Central memory CD4-positive, alpha-beta T cell (primary cell): ENCODE measurements at places on chromosomes 16 and 17.

- peak; percentile 22 for DNase-seq
Observed at GRCh38 chr16:397736-398332, 835 bp downstream of the NME4 start.

DNA sequence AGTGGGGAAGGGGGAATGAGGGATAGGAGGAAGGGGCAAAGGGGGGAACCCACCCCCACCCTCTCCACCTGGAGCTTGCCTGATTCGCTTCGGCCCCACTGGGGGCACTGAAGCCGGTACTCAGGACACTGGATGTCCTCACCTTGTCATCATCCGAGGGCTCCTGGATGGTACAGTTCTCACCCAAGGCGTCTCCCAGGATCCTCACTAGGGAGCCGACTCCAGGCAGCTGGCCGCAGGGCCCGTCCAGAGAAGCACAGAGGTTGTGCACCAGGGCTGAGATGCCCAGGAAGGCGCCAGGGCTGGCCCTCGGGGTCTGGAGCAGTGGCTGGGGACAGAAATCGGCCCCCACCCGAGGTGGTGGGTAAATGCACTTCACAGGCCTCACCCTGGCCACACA is 92.3 kb downstream of the LITAF start:
- no peak for DNase-seq

DNA sequence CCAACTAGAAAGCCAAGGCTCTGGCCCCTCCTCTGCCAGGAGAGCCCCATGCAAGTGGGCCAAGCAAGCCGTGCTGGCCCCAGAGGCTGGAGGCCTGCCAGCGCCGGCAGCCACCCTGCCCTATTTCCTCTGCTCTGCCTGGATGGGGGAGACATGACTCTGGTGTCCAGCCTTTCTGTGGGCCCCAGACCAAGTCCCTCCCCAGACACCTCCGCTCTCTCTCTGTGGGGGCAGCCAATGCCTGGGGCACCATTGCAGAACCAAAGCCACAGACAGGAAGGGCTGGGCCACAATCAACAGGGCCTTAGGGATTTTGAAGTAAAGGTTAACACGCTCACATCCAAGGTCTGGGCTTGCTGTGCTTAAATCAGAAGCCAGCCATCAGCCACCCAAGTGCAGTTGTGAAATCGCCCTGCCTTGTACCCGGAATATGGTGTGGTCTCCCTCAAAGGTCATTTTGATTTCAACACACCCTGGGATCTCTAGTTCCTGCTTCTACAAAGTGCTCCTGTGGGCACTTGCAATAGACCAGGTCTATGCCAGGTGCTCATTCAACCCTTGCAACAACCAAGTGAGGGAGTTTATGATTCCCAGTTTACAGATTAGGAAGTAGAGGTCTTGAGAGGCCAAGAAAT is 63.5 kb upstream of the TEX2 start:
- no peak for DNase-seq

DNA sequence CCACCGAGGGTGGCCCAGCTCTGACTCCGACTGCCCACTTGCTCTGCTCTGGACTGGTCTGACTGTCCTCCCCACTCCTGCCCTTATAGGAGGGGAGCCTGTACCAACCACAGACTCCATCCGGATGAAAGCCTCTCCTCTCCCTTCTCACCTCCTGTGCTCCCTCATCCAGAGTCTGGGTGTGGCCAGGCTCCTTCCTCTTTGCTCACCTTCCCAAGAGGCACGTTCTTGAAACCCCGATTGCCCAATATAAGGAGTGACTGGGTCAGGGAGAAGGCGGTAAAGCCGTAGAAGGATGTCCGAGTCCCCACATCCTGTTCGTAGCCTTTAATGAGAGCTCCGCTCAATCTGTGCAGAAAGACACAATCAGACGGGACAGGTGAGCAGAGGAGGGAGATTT is 17.1 kb downstream of the ST6GALNAC1 start:
- DNase-seq = no peak

GRCh38 chr17:39772415-39772814 is 34.7 kb downstream of the GRB7 start:
- DNase-seq = no peak

GRCh38 chr17:1553354-1554266 is 9.0 kb downstream of the PITPNA start:
- no peak for DNase-seq

DNA sequence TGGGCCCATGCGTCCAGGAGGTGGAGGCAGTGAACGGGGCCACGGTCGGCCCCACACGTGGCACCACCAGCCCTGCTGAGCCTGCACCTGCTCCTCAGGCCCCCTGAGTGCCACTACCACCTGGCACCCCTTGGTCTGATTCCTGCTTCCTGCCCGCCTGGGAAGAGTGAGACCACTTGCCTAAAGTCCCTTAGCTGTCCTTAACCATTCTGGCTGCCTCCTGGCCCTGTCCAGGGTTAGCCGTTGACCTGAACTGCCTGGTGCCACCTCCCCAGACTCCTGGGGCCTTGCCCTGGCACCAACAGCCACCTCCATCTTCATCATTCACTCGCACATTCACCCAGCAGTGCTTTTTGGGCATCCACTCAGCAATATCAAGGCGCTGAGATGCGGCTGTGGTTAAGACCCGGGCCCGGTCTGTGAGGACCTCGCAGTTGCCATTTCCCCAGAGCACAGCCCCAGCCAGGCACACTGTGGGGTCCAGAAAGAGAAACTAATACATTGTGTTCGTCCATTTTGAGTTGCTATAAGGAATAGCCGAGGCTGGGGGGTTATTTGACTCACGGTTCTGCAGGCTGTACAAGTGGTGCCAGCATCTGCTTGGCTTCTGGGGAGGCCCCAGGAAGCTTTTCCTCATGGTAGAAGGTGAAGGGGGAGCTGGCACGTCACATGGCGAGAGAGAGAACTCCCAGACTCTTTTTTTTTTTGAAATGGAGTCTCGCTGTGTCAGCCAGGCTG is 318.4 kb downstream of the SEC14L1 start:
- no peak for DNase-seq

GRCh38 chr16:50505714-50506542 is 42.3 kb upstream of the NKD1 start:
- DNase-seq = no peak

DNA sequence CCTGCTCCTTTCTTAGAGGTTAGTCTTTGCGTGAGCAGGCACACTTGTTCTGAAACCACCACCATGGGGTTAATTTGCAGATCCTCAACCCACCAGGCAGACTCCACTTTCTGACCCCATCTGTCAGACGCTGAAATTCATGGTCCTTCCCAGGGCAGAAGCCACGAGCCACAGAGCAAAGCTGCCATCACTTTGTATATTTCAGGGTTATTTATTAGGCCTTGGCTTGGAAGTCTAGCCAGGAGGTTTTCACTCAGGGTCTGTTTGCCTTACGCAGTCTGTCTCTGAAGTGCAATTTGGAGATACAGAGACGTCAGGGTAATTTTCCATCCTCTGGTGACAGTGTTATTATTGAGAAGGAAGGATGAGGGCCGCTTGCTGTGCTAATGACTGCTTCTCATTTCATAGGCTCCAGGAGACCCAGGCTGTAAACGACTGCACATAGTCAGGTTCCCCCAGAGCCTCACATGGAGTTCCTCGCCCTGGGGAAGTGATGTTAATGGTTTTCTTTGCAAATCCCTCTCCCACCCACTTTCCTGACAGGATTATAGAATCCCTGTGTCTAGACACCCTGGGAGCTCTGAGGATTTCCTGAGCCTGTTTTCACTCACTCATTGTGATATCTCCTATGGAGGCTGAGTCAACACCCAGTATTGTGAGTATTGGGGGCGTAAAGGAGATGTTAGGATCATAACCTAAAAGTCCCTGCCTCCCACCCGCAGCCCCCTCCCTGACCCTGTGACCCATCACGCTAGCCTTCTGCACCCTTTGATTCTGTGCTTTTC is 269.0 kb downstream of the ABCC12 start:
- no peak for DNase-seq

- no peak for DNase-seq
Observed at GRCh38 chr17:4764595-4764994, 7.1 kb upstream of the TM4SF5 start.

DNA sequence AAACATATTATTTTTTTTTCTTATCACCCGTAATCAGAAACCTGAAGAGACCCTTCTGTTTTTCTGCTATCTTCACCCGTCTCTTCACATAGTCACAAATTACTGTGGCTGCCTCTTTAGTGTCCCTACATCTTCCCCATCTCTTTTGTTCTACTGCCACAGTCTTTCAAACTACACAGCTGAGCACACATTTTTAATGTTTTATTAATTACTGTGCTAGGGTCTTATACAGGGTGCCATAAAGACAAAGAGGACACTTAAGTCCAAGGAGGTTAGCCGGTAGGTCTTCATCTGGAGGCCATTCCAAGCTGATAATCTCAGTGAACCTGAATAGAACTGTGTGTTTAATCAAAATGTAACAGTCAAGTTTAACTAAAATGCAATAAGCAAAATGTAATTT is 20.7 kb downstream of the CNTNAP4 start:
- DNase-seq = no peak

GRCh38 chr17:76382803-76383545 is 1.4 kb upstream of the SPHK1 start:
- DNase-seq = peak; percentile 49

GRCh38 chr17:77492446-77493237 is 351.9 kb downstream of the SEC14L1 start:
- DNase-seq = no peak

- DNase-seq = peak; percentile 24
Observed at GRCh38 chr17:75822119-75822799, 21.9 kb downstream of the UNC13D start.

DNA sequence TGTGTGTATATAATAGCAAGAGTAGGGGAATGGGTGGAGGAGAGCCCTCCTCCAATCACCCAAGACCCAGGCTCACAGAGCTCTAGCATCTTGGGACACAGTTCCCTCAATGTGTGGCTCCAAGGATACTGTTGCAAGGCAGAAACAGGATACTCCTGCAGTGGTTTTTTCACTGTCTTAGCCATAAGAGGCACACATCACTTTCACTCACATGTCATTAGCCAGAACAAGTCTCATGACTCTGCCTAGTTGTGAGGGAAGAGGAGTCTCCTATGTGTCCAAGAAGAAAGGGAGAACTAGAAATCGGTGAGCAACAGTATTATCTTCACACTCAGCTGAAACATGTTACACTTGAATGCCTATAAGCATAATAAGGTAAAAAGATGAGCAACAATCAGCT is 11.1 kb upstream of the NUDT7 start:
- DNase-seq = no peak

DNA sequence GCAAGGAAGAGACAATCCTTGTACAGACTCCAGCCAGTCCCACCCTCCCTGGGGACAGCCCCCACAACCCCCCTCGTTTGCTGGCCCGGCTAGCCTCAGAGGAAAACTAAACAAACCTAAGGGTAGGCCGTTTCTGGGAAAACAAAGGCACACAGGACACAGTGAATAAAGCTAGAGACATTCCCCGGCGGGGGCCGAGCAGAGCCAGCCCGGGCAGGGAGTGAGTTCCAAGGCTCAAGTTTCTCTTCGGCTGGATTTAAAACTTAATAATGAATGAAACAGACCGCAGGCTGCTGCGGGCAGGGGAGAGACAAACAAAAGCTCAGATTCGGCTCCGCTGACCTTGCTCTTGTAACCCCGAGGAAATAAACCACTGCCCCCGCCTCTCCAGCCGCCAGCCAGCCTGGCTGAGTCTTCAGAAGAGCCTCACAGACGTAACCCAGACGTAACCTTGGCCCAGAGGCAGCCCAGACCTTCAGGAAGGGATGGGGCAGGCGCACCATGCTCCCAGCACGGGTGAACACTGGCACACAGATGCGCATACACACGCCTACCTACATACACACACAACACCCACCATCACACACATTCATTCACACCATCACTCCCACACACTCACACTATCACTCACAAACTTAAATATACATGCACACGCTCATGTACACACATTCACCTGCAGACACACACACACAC is 216.0 kb downstream of the ZNF423 start:
- DNase-seq = no peak

- DNase-seq = peak; percentile 86
Observed at GRCh38 chr17:66673668-66674276, 161.1 kb upstream of the CACNG5 start.

DNA sequence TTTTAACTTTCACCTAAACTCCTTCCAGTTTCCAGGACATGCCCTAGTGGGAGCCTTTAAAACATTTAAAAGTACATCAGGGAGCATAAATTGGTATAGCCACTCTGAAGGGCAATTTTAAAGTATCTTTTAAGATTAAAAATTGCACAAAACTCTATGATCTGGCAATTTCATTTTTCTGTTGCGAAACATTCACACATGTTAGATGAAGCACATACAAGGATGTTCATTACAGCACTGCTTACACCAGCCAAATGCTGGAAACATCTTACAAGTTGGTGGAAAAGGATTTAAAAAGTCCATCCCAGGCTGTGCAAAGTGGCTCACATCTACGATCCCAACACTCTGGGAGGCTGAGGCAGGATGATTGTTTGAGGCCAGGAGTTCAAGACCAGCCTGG is 26.4 kb upstream of the LONP2 start:
- DNase-seq = no peak

DNA sequence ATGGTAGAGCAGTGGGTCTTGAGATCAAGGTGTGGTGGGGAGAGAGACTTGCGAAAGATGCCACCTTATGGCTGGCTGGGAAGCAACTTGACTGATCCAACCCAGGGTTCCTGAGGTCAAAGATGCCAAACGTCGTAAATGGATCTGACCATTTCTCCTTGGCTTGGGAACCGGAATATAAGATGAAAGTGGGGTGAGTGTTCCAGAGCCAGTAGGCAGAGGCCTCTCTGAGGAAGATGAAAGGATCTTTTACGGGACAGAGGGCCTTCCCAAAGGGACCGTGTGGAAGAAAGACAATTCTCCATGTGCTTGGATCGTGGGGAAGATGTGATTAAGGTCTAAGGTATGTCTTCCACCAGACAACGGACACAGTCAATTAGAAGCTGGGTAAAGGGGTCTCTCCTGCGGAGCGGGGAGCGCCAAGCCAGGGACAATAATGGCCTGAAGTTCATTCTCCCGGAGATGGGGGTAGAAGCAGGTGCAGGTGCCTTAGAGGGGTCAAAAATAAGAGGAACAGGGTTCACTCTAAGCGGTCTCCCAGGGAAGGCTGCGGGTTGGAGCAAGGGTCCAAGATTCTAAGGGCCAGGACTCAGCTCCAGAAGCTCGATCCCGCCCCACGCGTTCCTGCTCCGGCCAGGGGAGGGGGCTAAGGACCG is 800 bp downstream of the FXR2 start:
- DNase-seq = no peak

GRCh38 chr16:52963212-52963854 is 89.4 kb downstream of the CHD9NB start:
- DNase-seq = no peak

- no peak for DNase-seq
Observed at GRCh38 chr16:14329727-14330350, 258.7 kb downstream of the MRTFB start.

- DNase-seq = no peak
Observed at GRCh38 chr17:3723188-3723555, 531 bp upstream of the HASPIN start.
